ENCODE measurements at places on chromosomes 12 and 14.

GRCh38 chr14:49959822-49960408, 67.0 kb downstream of the ARF6 start:
- no peak for DNase-seq

DNA sequence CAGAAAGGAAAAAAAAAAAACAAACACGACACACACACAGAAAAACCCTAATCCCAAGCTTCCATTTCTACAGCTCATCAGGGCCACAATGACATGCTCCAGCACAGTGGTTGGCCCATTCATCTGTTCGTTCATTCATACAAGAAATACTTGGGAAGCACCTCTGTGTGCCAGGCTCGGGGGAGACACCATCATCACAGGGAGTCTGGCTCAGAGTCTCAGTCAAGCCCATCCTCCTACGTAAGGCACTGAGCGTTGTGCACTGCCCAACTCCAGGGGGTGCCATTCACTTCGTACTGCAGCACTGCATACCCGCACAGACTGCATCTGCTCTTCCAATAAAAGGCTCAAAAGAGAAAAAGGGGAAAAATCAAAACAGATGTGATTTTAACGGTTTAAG, 15.3 kb downstream of the VPS37B start:
- no peak for DNase-seq

DNA sequence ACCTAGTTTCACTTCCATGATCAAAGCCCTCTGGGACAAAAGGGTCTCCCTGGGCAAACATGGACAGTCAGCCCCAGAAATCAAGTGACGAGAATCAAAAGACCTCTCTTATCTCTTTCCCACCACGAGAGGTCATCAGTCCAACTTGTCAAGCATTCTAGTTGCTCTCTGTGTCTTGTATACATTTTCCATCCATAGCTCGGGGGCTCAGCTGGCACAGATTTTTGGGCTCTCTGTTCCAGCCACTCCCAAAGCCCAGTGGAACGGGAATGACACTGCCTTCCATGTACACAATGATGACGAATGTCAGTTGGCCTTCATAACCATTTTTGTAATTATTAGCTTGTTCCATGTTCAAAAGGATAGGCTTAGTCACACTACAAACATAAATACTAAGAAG, 29.7 kb downstream of the NOS1 start:
- no peak for DNase-seq

DNA sequence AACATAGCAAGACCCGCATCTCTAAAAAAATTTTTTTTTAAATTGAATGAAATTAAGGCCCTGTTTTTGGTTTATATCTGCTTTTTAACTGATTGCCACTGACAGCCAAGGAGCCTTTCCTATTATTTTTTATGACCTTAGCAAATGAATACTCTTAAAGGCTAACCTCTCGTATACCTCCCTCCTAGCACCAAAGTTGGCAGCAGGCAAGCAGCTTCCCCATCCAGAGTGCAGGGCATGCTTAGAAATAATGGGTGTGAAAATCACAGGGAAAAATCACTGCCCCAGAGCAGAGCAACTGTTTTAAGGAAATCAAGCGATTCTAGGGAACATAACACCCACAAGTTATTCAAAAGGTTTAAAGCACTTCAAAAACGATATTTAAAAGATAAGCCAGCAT, 20.7 kb downstream of the HAL start:
- DNase-seq = no peak

DNA sequence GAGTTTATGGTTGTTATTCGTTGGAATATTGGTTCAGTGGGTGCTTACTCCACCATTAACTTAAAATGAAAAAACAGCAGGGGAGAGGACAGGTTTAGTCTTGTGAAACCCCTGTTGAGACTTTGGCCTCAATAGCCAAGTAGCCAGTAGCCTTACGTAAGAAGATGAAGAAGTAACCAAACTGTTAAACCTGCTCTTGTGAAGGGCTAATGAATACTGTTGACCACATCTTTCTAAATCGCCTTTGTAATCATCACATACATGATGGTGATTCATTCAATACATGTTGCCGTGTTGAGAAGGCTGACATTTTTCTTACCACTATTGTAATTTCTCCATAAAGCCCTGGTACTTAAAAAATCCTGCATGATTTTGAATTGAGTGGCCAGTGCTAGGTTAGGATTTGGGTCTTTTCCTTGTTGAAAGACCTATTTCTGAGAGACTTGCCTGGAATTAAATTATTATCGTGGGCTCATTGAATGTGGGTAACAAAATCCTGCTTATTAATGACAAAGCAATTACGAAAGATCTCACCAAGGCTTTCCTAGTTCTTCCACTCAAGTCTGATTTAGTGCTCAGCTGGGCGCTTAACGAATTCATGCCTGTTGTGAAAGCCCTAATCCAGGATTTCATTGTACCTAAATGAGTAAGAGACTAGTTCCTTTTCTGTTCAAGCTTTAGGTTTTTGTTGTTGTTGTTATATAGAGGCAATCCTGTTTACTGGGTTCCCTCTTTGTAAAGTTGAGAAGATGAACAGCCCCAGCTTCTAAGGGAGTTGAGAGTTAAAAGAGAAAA, 333.1 kb downstream of the FUT8 start:
- DNase-seq = no peak

- no peak for DNase-seq
These were observed 27.8 kb downstream of the TBX3 start for GRCh38 chr12:114655934-114656749.

DNA sequence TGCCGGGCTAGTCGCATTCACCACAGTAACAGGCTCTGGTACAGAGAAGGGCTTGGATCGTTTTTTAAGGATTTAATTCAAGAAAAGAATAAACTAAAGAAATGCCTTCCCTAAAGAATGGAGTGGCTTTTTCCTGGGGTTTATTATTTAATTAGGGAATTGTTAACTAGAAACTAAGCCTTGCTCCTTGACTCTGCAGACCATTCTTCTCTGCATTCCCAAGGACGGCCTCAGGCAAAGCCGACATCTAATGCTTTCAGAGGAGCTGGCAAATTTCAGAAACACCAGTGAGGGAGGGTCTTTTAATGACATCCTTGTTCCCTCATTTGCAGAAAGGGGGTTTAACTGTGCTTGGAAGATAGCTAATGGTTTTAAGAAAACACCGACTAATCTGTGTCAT, 174.0 kb downstream of the EGLN3 start:
- no peak for DNase-seq

DNA sequence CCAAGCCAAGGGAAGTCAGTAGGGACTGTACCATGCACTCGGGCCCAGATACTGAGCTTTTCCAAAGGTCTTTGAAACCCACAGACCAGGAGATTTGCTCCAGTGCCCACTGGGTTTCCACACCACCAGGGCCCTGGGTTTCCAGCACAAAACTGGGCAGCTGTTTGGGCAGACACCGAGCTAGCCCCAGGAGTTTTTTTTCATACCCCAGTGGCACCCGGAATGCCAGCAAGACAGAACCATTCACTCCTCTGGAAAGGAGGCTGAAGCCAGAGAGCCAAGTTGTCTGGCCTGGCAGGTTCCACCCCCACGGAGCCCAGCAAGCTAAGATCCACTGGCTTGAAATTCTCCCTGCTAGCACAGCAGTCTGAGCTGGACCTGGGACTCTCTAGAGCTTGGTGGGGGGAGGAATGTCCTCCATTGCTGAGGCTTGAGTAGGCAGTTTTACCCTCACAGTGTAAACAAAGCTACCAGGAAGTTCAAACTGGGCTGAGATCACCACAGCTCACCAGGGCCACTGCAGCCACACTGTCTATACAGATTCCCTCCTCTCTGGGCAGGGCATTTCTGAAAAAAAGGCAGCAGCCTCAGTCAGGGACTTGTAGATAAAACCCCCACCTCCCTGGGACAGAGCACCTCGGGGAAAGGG, 793.7 kb downstream of the RPS29 start:
- no peak for DNase-seq

DNA sequence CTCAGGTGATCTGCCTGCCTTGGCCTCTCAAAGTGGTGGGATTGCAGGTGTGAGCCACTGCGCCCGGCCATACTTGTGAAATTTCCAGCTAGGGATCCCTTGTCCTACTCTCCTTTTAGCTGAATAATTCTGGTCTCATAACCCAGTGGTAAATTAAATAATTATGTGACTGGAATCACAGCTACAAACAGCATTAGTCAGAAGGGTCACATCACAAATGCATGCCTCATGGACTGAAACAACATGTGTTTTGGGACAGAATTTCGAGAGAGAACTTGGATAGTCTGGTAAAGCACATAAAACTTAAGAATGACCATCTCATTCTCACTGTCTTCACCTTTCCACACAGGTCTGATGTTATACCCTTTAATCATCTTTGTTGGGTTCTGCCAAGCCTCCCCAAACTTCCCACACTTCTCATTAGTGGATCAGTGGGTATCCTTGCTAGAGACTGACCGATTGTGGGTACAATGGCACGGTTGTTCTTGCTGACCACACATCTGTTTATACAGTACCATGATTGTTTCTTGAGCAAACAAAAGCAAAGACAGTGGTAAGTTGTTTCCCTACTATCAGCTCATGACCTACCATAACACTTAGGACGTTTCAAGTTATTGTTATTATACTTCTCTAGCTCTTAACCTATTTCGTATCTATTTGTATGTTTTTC, 5.1 kb downstream of the GPRC5D start:
- DNase-seq = no peak

DNA sequence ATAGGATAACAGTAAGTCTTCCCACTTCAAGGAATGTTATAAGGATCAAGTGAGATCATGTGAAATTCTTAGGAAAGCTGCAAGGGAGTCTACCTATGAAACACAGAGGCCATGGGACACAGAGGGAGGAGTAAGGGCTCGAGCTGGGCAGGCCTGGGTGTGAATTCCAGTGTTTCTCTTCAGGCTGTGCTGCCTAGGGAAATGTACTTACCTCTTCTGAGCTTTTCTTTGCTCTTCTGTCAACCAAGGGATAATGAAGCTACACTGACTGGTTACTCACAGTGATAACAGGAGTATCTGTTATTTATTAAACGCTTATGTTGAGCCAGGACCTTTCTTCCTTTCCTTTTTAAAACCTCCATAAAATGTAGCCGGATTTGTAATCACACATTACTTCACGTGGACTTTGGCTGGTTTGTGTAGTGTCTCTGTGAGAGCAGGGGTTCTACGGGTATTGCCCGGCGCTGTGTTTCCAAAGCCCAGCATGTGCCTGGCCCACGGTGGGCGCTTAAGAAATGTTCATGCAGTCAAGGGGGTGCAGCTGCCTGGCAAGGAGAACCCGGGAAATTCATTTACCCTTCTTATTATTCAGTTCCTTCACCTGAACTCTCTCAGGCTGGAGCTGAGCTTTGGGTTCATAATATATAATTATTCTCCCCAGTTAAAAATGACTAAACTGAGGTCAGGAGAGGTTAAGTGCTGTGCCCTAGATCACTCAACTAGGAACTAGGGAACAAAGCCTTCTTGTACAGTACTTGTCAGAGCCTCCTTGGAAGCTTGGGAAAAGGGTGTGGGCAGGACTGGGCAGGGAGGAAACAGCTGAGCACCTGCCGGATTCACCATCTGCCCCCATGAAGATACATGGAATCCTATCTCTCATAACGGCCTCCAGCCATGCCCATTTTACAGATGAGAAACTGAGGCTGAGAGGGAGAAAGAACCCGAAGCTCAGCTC, 214.2 kb downstream of the CACNA1C start:
- no peak for DNase-seq

DNA sequence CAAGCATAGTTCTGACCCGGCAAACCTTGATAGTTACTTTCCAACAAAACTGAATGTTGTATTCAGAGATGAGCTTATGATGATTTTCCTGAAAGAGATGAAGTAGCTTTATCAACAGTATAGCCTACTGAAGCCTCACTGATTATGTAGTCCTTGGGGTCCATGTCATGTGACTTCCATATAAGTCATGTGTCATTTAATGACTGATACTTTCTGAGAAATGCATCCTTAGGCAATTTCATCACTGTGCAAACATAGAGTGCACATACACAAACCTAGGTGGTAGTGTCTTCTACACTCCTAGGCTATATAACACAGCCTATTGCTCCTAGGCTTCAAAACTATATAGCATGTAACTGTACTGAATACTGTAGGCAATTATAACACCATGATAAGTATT, 28.5 kb upstream of the TUBA1C start:
- DNase-seq = no peak

DNA sequence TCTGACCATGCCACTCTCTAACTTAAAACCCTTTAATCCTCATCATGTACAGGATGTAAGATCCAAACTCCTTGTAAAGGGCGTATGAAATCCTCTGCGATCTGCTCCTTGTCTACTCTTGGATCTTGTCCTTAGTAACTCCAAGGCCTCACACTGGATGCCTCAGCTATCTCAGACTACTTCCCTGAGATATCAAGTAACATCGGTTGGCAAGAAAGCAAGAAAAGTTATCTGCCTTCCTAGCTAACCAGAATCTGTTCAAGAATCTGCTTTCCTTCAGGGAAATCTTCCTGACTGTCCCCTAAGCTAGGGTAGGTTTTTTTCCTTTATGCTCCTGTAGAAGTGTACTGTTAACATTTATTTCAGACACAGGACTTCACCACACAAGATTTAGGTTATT, 82.6 kb downstream of the TAOK3 start:
- DNase-seq = no peak

- DNase-seq = no peak
These were observed at the start of gene ZDHHC22 for GRCh38 chr14:77141214-77142004. Gene ZDHHC22, minus strand, starts transcription at chr14:77141791. Its CDS starts 2,053 bp downstream, at chr14:77139738.

DNA sequence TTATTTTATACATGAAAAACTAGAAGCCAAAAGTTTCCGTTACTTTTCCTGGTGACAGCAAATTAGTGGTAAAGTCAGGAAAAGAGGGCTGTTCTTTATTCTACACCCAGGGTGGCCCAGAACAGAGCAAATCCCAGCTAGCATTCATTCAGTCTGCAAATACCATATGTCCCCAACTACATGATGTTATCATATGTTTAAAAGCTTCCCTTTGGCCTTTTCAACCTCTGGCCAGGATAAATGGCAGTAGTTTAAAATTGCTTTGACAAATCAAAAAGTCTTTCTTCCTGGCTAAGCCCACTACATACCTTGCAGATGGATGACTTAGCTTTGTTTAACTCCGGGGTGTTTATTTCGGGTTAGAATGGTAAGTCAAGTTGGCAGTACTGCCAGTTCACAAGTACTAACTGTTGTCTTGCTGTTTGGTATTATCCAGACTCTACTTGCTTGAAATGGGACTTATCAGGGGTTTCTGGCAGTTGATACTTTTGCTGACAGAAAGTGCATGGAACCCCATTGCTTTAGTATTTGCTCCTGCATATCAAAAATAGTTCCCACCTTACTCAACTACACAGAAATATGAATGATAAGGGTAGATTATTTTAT, 69.7 kb downstream of the PKP2 start:
- no peak for DNase-seq

DNA sequence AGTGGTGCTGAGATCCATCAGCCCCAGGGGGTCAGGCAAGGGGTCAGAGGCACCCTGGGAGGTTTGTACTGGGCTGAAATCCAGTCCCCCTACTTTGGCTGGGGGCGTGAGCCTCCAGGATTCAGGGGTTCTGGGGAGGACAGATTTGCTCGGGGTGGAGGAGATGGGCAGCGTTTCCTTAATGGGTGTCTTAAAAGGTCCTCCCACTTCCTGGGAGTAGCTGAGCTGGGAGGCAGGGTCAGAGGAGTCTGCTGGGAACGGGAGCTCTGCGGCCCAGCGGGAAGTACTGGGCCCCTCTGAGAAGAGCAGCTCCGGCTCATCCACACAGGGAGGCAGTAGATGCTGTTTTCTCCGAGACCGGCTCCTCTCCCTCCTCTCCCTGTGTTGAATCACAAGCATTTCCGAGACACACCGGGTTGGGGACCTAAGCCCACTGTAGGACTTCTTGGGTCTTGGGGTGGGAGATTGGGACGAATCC, 2.1 kb upstream of the TEX52 start:
- DNase-seq = no peak

GRCh38 chr12:39145175-39145999, 240.0 kb upstream of the CPNE8 start:
- DNase-seq = no peak

Data from activated naive CD4-positive, alpha-beta T cell (primary cell).